Glutamatergic neuron (in vitro differentiated cells): ENCODE measurements at places on chromosomes 3 and 15. TPM values are rescaled to one million over a fixed set of nuclear protein-coding genes. Genes with fewer than 3 reads are reported as not detected.

The BUB1B gene
- 16.5 TPM for total RNA-seq

The CATSPER2 gene
- total RNA-seq: 6.9 TPM

The MKRN3 gene
- total RNA-seq: 1.4 TPM

The CHAC1 gene
- 45.6 TPM for total RNA-seq

- H3K4me1 ChIP-seq: no peaks in the 10 kb centered on the region
- H3K27ac ChIP-seq: no peak overlapping the region
- no peak for DNase-seq
- H3K4me3 ChIP-seq: no peak overlapping the region
- no peaks in the 10 kb centered on the region for H3K27me3 ChIP-seq
Observed at GRCh38 chr3:80898211-80898610, 863.2 kb downstream of the GBE1 start.

- no peaks in the 10 kb centered on the region for H3K27me3 ChIP-seq
- DNase-seq: no peak
- no peaks in the 10 kb centered on the region for H3K4me1 ChIP-seq
- no peaks in the 10 kb centered on the region for H3K36me3 ChIP-seq
- H3K27ac ChIP-seq: no peak overlapping the region
- H3K4me3 ChIP-seq: no peak overlapping the region
Observed at GRCh38 chr3:69821133-69821532, 81.9 kb downstream of the MITF start.

- no peaks in the 10 kb centered on the region for H3K27me3 ChIP-seq
- no peaks in the 10 kb centered on the region for H3K36me3 ChIP-seq
- no peak overlapping the region for H3K4me3 ChIP-seq
- no peaks in the 10 kb centered on the region for H3K4me1 ChIP-seq
- no peak overlapping the region for H3K27ac ChIP-seq
Observed at GRCh38 chr3:60764870-60765269, 486.4 kb downstream of the FHIT start.

GRCh38 chr3:129644836-129645235 is 38.4 kb upstream of the PLXND1 start:
- H3K4me1 ChIP-seq: peaks cover 6% of the 10 kb centered on the region
- H3K27me3 ChIP-seq: no peaks in the 10 kb centered on the region
- H3K27ac ChIP-seq: no peak overlapping the region
- H3K4me3 ChIP-seq: no peak overlapping the region
- no peak for DNase-seq
- H3K36me3 ChIP-seq: no peaks in the 10 kb centered on the region

DNA sequence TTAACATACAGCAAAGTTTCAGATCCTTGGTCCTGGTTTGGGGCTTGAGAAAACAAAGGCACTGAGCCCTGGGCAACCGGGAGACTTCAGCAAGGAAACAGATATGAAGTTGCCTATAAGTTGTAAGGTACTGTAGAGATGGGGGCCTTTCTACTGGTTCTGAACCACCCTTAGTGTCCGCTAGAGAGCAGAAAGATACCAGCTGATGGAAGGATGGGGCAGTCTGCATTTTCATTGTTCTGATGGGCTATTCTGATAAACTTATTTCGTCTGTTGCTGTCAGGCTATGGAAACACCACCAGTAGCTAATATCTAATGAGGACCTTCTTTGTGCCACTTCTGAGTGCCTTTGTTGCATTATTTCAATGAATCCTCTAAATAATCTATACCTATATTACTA is 38.7 kb downstream of the FGD5 start:
- H3K4me3 ChIP-seq: no peak overlapping the region
- no peak overlapping the region for H3K27ac ChIP-seq
- no peaks in the 10 kb centered on the region for H3K27me3 ChIP-seq
- H3K36me3 ChIP-seq: no peaks in the 10 kb centered on the region
- H3K4me1 ChIP-seq: peaks cover 3% of the 10 kb centered on the region

- peaks cover 61% of the 10 kb centered on the region for H3K4me1 ChIP-seq
- peaks cover 8% of the 10 kb centered on the region for H3K36me3 ChIP-seq
- no peak overlapping the region for H3K27ac ChIP-seq
- H3K4me3 ChIP-seq: no peak overlapping the region
- DNase-seq: no peak
Observed at GRCh38 chr3:124275412-124275811, 283.5 kb upstream of the ROPN1 start.

DNA sequence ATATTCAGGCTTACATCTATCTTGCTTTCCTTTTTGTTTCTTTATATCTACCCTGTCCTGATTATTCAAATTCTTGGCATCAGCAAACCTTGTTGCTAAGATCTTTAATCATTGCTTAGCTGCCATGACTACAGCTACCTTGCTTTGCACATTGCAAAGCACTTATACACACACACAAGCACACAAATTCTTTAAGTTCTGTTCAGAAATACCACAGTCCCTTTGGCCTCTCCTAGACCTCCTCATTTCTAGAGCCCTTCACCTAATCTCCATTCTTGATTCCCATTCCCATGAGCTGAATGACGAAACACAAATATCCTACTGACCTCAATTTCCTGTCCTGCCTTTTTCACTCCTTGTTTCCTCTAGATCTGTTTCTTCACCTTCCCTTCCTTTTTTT is 409.6 kb downstream of the UNC13C start:
- no peak overlapping the region for H3K27ac ChIP-seq
- no peak overlapping the region for H3K4me3 ChIP-seq
- DNase-seq: no peak
- H3K36me3 ChIP-seq: no peaks in the 10 kb centered on the region
- no peaks in the 10 kb centered on the region for H3K27me3 ChIP-seq
- H3K4me1 ChIP-seq: no peaks in the 10 kb centered on the region

DNA sequence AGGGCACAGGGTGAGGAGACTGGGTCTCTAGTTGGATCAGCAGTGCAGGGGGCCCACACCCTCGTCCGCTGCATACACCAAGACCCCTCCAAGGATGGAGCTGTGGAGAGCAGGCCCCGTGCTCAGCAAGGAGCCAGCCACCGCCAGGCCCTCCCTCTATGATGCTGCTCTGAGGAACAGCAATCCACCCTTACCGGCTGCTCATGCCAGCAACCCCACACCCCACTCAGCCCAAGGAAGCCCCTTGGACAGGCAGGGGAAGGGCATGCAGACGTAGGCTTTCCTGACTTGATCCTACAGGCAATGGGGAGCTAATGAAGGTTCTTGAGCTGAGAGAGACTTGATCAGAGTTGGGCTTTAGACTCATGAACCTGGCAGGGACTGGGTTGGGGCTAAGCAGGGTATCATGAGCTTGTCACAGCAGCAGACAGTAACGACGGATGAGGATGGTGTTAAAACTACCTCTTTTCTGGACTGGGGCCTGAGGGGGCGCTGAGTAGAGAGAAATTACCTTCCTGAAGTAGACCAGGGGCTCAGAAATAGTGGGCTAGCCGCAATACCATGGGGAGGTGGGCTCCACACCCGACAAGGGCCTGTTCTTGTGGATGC is 50.5 kb upstream of the FGD5 start:
- no peak overlapping the region for H3K4me3 ChIP-seq
- peaks cover 16% of the 10 kb centered on the region for H3K27me3 ChIP-seq
- H3K4me1 ChIP-seq: no peaks in the 10 kb centered on the region
- no peak for DNase-seq

GRCh38 chr3:156910022-156910421 is 83.9 kb downstream of the LEKR1 start:
- H3K36me3 ChIP-seq: no peaks in the 10 kb centered on the region
- H3K27ac ChIP-seq: no peak overlapping the region
- H3K4me1 ChIP-seq: no peaks in the 10 kb centered on the region

DNA sequence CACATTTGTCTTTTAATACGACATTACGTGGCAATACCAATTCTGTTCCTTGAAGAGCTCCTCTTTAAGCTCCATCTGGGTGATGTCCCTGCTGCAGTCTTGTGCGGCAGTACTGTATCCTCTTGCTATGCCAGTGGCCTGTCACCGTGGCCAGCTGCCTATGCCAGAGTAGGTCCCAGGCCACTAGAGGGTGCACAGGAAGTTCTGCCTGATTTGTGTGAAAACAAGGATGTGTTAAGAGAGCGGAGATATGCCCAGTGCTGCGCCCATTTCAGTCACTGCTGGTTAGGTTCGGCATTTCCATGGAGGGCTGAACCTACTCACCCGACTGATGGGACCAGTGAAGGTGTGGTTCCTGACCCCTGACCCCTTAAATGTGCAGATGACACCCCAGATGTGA is 25.2 kb downstream of the NIPA1 start:
- no peaks in the 10 kb centered on the region for H3K4me1 ChIP-seq
- peaks cover 2% of the 10 kb centered on the region for H3K27me3 ChIP-seq
- H3K36me3 ChIP-seq: peaks cover 5% of the 10 kb centered on the region
- no peak overlapping the region for H3K27ac ChIP-seq
- no peak overlapping the region for H3K4me3 ChIP-seq
- DNase-seq: peak; percentile 32

- H3K27me3 ChIP-seq: no peaks in the 10 kb centered on the region
- no peak overlapping the region for H3K4me3 ChIP-seq
- DNase-seq: no peak
- H3K27ac ChIP-seq: no peak overlapping the region
- H3K4me1 ChIP-seq: peaks cover 2% of the 10 kb centered on the region
- H3K36me3 ChIP-seq: no peaks in the 10 kb centered on the region
Observed at GRCh38 chr3:155602307-155602706, 142.6 kb downstream of the PLCH1 start.

DNA sequence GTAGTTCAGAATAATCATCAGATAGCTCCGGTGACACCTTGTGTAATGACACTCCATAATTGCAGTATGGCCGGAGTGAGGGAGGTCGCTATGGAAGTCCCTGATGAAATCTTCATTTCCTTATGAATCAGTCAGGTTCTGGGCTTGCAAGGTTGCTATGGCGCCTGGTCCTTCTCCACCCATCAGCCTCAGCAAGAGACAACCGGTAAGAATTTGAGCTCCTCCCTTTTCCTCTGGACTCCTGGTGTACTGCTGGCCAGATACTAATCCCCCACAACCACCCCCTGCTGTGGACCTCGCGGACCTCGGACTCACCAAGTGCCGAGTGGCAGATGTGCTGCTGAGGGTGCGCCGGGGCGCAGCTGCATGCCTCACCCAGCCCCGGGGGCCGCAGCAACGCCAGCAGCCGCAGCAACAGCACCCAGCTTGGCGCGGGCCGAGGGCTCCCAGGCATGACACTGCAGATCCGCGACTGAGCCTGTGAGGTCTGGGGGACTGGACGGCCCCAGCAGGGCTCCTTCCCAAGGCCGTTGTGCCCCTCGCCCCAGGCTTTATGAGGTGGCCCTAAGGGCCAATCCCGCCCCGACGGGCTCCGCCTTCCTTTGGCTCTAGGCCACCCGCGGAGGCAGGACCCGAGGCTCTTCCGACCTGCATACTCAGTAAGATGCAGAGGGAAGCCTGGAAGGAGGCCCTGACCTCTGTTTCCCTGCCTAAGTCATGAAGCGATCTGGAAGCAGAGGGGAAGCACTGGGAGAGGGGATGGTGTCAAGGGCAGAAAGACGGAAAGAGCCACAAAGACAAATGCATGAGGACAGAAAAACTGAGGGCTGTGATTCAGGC is at the start of gene TIMP4:
Gene TIMP4 (minus strand): TSS at position 526 of the 840 bp plus-strand sequence. CDS start 72 bp downstream, at position 454.
- peak within 1 kb of the TSS; percentile 52 for H3K27ac ChIP-seq
- H3K36me3 ChIP-seq: no peaks in the 10 kb centered on the region
- DNase-seq: peak; percentile 25
- H3K4me1 ChIP-seq: peaks cover 6% of the 10 kb centered on the region
- H3K4me3 ChIP-seq: no peak within 1 kb of the TSS
